ENCODE measurements at places on chromosomes 6 and 20.

- no peak for DNase-seq
These were observed 93.0 kb upstream of the ELOVL5 start for GRCh38 chr6:53441761-53442160.

- no peak for DNase-seq
These were observed 946.2 kb downstream of the KIF16B start for GRCh38 chr20:15627089-15627488.

- DNase-seq, result peak; percentile 79
These were observed 22.4 kb downstream of the ZNF311 start for GRCh38 chr6:28982476-28983266.

- DNase-seq, result no peak
These were observed 7.7 kb upstream of the MRGBP start for GRCh38 chr20:62788607-62789006.
